ENCODE measurements at places on chromosomes 3 and 15.
A peak's percentile ranks its signal among the peaks of the same experiment; 100 is the strongest.

DNA sequence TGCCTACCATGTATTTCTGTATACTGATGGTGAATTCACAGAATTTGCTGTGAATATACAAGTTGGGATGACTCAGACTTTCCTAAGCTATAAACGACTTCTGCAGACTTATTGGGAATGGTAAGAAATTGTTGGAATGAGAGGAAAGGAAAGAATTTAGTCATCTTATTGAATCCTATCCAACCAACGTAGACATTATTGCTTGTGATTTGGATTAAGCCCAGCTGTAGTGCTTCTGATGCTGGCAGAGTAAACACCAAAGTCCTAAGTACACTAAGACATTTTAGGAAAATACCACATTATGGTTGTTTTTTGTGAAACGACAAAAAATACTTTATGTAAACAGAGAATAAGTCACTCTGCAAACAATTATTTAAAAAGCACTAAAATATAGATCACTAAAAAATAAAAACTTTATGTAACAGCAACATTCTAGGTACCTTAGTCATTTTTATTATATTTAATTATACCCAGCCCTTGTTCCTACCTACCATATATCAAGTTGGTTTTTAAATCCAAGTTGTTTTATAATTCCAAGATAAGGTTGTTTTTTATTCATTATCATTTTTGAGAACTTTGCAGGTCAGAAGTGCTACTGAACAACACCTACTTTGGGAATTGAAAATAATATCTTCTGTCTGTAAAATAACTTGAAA, 99.2 kb upstream of the MLF1 start:
- no peak for DNase-seq

- DNase-seq: no peak
These were observed 480.9 kb downstream of the ROBO1 start for GRCh38 chr3:79286882-79287281.

- no peak for DNase-seq
These were observed 293.3 kb downstream of the ZIC1 start for GRCh38 chr3:147702509-147702908.

DNA sequence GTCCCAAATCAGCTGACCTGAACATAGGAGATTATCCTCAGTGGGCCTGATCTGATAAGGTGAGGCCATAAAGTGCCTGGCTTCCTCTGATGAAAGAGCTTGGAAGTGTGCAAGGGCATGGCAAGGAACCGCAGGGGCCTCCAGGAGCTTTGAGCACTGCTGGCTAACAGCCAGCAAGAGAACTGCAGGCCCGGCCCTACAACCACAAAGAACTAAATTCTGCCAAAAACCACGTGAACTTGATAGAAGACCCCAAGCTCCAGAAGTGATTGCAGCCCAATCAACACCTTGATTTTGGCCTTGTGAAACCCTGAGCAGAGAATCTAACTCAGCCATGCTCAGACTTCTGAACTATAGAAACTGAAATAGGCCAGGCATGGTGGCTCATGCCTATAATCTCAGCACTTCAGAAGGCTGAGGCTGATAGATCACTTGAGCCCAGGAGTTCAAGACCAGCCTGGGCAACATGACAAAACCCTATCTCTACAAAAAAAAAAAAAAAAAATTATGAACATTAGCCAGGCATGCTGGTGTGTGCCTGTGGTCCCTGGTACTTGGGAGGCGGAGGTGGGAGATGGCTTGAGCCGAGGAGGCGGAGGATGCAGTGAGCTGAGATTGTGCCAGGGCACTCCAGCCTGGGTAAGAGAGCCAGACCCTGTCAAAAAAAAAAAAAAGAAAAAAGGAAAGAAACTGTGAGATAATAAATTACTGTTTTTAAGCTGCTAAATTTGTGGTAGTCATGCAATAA, 7.7 kb upstream of the DIS3L start:
- no peak for DNase-seq

DNA sequence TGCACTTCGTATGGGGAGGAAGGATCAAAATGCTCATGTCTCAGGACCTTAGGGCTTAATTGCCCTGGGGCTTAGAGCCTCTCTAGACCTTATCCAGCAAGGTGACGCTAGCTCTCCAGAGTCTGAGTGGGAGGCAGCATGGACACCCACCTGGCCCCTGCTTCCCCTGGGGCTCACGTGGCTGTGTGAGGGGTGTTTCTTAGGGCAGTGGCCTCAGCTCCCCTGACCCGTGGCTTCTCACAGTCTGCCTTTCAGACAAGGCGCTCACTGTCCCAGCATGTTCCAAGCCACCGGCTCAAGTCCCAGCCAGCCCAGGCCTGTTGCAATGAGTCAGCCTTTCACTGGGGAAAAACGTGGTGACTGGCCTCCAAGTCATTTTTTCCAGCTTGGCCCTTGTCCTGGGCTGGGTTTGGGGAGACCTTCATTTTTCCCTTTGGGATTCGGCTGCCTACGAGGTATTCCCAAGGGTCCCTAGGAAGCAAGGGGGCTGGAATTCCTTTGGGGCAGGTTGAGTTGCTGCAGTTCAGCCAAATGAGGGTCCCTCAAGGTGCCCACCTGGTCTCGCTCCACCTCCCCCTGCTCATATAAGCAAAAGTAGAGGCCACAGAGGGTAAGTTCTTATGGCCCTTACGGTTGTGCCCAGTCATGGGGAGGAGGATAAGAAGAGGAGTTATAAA, 15.7 kb downstream of the BHLHE40 start:
- DNase-seq: no peak

GRCh38 chr15:71443538-71443937, 328.3 kb downstream of the THSD4 start:
- peak; percentile 47 for DNase-seq

- no peak for DNase-seq
These were observed 50.5 kb downstream of the MBNL1 start for GRCh38 chr3:152319256-152319655.

- DNase-seq: no peak
These were observed 9.1 kb upstream of the CEMIP start for GRCh38 chr15:80769829-80770705.

DNA sequence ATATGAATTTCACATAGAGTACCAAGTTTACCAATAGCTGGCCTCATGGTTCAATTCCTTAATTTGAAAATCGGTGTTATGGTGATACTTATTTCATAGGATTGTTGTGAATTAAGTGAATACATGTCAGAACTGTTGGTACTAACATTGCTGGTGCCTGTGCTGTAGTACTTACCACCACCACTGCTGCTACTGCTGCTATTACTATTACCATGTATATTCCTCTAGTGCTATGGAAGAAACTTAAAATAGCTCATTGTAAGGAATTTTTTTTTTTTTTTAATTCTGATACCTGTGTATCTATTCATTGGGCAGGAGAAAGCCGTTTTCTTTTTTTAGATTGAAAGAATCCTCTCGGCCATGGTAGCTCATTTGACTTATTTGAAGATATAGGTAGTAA, 3.6 kb downstream of the FYTTD1 start:
- DNase-seq: no peak

DNA sequence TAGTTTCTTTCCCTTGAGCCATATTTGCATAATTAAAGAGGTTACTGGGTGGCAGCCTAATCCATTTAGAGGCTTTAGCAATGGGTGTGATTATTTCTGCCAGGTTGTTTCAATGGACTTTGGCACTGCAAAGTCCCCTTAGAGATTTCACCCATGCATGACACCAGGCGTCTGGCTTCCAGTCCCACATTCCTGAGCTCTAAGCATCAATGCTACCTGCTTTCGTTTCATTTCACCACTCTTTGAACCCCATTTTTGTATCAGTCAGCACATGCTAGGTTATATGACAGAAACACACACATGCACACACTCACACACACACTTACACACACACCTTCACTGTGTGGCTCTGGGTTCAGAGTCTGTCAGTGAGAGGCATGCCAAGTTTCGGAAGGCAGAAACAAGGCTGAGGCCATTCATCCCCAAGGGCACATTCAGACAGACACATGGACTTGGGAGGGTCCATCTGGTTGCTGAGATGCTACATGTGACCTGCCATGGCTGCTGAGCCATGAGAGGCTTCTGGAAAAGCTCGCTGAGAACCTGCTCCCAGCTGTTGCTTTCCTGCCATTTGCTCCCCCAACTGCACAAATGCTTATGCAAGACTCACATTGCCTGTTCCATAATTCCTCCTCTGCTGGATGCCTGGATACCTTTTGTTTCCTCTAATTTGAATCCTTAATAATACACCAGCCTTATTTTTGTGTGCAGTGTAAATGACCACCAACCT, 354.1 kb downstream of the GABRG3 start:
- no peak for DNase-seq

DNA sequence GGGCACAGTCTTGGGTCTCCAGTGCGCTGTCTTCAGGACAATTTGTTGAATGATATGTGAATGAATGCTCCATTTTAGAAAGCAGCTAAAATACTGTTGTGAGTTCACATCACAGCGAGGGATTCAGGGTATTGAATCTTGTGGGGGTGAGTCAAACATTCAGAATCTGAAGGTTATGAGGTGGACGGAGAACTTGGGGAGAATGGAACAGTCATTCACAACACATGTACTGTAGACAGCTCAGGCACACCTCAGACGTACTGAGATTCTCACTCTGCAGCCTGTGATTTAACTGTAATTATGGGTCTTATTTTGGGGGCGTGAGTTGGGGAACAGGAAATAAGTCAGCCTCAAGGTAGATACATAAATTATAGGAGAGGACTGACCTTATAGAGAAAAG, 13.9 kb downstream of the CRYBG3 start:
- no peak for DNase-seq

DNA sequence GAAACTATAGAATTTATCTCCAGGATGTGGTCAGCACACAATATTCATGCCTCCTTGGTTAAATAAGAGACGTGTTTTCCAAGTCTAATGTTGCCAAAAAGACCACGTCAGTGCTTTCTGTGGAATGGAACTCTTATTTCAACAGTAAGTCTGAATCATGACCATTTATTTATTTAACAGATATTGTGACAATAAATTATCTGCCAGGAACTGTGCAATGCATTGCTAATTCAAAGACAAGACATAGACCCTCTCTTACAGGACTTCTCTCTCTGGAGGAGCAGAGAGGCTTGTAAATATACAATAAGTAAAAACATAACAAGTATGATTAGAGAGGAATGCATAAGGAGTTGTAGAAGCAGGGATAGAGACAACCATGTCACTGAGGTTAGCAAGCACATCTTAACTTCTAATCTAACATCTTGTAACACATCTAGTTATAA, 227.5 kb downstream of the DTWD1 start:
- no peak for DNase-seq

- DNase-seq: no peak
These were observed 82.7 kb downstream of the IGF1R start for GRCh38 chr15:98730860-98731711.

DNA sequence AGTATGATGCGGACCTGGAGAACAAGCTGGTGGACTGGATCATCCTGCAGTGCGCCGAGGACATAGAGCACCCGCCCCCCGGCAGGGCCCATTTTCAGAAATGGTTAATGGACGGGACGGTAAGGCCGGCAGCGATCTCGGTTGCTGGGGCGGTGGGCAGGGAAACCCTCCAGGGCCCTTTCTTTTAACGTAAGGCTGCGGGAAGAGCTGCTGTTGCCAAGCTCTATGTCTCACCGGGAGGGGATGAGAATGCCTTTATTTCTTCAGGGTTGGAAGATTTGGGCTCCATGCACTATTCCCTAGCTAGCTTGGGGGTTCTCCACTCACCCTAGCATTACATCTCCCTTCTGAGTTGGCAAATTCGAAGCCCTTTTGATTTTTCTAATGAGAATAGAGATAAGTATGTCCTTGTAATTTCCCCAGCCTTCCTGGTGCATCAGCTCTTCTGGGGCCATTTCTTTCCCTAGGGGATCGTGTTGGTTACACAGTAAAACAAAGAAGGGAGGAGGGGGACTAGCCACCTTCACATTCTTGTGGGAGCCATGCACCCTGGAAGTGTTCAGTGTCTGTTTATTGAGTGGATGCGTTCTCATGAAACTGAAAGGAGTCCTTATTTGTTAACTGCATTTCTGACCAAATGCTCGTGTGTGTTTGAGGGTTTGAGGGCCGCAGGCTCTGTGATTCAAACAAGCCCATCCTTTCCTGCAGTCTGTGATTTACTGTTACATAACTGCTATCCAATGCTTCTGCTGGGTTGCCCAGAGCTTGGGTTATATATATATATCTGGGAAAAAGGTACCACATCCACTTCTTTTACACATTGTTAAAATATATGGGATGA, 982 bp downstream of the TAGLN3 start:
- DNase-seq: no peak

DNA sequence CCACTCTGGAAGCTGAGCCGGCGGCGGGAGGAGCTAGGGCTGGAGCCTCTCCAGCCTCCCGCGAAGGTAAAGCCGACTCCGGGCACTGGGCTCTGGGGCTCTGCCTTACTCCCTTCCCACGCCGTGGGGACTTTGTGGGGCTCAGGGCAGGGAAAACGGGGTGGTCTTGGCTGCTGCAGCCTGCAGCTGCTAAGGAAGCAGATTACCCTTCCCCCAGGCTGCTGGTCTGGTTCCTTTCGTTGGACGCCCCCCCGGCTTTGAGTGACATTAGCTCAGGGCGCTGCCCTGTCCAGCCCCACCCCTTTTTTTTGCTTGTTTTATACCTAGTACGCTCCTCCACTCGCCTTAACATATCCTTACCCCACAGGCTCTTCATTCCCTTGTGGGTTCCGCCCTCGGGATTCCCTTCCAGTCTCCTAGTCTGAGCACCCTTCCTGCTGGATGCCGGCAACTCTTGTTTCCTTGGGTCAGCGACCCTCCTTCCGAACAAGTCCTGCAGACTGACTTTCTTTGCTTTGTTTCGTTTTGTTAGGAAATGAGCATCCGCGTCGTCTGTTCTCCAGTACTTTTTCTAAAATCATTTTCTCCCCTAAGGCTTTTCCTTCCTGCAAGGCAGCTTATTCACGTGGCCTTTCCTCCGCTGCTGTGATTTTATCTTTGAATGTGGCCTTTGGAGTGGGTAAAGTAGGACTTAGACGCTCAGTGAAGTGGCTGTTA, 551 bp downstream of the DNAJC13 start:
- peak; percentile 61 for DNase-seq

DNA sequence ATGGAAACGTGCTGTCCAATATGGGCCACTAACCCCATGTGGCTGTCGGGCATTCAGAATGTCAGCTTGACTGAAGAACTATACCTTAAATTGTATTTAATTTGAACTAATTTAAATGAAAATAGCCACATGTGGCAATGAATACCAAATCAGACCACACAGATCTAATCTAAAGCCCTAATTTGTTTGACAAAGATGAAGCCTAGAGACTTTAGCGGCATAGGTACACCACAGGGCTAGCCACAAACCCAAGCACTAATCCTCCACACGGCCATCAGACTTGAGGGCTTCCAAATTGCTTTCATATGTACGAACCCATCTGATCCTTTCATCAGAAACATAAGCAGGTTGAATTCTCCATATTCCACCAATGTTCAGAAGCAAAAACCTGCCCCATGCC, 81.4 kb downstream of the SHQ1 start:
- no peak for DNase-seq

GRCh38 chr3:5013021-5013906, 34.0 kb downstream of the BHLHE40 start:
- DNase-seq: no peak

All from activated CD4-positive, alpha-beta T cell treated with anti-CD3 and anti-CD28 coated beads, Interleukin-2, amount 10 ng/mL, durations not matched to agents 7 days and 5 days (primary cell).